ENCODE measurements at places on chromosomes 3 and 15.

DNA sequence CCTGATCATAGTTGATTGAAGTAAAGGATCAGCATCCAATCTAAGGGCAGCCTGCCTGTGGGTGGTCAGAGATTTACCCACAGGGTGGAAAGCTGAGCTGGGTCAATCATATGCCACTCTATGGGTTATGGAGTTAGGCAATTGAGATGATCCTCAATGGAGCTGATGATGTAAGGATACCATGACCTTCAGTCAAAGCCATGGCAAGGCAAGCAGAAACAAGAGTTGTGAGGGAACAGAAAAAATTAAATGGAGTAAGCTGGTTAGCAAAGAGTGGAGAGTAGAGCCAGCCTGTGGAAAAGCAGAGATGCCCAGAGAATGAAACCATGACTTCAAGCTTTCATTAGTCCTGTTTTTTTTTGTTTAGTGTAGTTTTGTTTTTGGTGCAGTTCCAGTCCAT, 5.7 kb upstream of the IQGAP1 start:
- DNase-seq: no peak

GRCh38 chr3:179932674-179933073, 104.1 kb downstream of the PEX5L start:
- no peak for DNase-seq

DNA sequence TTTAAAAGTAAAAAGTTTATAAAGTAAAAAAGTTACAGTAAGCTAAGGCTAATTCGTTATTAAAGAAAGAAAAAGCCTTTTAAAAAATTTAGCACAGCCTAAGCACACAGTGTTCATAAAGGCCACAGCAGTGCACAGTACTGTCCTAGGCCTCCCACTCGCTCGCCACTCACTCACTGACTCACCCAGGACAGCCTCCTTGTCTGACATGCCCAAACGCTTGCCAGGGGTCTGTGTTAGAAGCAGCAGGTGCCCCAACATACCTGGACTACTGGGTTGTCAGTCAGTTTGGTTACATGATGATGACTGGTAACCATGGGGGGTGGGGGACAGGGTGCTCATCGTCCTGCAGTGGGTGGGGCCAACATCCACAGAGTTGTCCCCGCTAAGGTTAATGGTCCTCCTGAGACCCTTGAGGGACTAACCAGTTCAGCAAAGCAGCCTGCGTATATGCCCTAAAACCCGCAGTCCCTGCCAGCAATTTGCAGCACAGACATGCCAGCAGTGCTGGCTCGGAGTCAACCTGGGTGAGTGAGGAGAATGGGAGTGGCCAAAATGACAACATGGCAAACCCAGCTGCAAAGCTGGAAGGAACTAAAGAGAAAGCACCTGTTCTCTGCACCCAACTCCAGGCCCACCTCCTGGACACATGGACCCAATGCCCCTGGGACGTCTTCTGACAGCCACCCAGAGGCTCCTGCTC, 49.2 kb downstream of the CYFIP1 start:
- DNase-seq: no peak

- DNase-seq: no peak
These were observed 26.8 kb upstream of the CSTA start for GRCh38 chr3:122298239-122298638.

DNA sequence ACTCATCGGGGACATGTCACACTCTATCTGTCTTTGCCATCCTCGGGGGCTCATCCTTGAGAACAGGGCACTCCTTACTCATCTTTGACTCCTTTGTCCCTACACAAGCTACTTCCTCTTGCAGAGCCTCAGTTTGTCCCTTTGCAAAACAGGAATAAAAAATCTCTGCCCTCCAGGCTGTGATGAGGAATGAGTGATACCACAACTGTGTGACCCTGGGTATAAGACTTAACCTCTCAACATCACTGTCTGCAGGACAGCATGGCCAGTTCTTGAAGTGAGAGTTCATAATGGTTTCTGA, 48.5 kb downstream of the IQSEC1 start:
- DNase-seq: no peak

DNA sequence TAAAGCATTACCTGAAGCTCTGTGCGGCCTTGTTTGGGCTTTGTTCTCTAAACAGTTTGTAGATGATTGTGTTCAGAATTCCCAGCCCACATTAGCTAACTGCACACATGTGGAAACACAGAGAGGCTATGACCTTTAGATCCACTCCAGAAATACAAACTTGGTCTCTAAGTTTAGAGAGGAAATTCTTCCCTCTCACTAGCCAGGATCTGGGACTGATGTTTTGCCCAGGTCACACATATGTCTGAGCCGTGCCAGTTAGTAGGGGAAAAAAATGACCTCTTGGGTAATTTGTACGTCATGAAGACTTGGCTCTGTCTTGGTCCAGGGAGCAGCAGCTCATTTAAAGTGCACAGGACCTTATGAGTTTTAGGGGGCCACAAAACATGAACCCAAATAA, 223.1 kb downstream of the RBMS3 start:
- DNase-seq: no peak

- DNase-seq: no peak
These were observed 33.4 kb downstream of the PRKCD start for GRCh38 chr3:53194210-53195065.

DNA sequence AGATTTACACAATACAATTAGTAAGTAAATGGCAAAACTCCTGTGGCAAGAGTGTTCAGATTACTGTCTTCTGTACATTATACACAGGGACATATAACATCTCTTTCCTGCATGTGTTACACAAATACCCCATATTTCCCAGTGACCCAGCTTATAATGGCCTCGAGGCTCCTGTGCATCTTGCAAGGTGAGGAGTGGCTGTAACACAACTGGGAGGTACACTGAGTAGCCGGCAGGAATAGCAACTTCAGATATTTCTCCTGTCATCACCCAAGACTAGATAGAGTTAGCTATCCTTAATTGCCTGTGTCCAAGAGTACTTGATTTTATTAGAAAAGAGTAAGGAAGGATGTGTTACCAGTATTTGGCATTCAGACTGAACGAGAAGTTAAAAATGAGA, 5.6 kb downstream of the GMPS start:
- DNase-seq: no peak

- DNase-seq: no peak
These were observed 62.5 kb downstream of the ARMC8 start for GRCh38 chr3:138249636-138250035.

- DNase-seq: no peak
These were observed 107.5 kb upstream of the MRPS22 start for GRCh38 chr3:139236336-139236735.

- no peak for DNase-seq
These were observed 69.4 kb upstream of the PRR23E start for GRCh38 chr3:127123533-127123932.

DNA sequence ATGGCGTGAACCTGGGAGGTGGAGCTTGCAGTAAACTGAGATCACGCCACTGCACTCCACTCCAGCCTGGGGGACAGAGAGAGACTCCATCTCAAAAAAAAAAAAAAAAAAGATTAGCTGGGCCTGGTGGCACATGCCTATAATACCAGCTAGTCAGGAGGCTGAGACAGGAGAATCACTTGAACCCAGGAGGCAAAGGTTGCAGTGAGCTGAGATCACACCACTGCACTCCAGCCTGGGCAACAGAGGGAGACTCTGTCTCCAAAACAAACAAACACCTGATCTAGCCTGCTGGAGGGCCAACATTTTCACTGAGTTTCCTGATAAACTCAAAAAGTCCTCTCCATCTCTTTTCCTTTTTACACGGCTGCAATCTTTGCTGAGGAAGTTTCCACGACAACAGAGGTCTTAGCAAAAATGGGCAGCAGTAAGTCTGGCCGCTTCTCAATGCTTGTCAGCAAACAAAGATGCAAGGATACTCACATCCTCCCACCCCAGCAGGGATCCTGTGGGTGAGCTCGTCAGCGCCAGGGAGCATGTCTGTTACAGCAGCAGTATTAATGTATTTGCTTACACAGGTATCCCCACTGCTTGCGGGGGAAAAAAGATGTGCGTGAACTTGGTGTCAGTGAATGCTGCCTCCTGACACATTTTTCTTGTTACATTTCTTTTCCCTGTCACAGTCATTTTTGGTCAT, 21.0 kb upstream of the CCDC174 start:
- no peak for DNase-seq

GRCh38 chr3:168604767-168605166, 509.0 kb upstream of the GOLIM4 start:
- DNase-seq: no peak

DNA sequence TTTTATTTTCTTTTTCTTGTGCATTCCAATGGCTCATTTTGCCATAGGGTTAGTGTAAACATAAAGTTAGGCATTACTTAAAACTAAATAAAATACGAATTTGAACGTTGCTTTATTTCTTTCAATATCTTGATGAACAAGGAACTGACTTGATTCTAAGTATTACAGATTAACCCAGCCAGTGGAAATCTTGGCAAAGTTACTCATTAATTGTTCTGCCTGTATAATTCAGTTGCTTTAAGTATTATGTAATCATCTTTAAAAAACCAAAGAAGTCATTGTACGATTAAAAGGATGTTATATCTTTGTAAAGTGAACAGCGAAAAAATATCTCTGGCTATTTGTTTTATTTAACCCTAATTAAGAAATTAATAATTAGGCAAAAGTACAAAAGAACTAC, 737.9 kb upstream of the BCHE start:
- DNase-seq: no peak

DNA sequence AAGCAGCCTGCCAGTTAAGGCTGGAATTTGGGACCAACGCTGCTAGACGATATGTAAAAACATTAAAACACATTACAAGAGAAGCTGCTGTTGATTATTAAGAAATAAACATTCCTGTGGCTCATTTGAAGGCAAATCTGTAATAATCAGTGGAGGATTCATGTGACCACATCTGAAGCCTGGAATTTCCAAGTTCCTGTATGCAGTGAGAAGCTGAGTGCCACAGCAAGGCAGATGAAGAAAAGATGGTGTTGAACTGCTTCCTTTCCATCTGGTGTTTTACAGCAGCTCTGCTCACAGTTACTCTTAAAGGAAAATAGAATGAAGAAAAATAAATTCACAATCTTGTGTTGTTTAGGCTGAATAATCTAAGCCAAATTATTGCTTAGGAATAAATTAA, 139.3 kb upstream of the ROBO2 start:
- DNase-seq: no peak

GRCh38 chr3:62368705-62369475, 4.5 kb downstream of the FEZF2 start:
- no peak for DNase-seq

DNA sequence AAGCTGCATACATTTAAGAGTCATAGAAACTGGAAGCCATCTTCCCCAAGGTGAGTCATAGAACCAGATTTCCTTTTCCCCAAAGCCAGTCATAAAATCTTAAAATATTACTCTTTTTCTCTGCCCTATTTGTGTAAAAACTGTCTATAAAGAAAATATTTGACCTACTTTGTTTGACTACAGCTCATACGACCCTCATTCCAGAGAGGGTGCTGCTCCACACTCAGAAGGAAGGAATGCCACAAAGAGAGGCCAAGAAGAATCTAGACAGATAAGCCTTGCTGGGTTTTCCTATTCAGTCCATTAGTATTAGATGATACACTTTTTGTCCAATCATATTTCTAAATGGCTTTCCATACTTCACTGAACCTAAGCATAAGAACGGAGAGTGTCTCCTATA, 671.6 kb upstream of the SGO1 start:
- DNase-seq: no peak

DNA sequence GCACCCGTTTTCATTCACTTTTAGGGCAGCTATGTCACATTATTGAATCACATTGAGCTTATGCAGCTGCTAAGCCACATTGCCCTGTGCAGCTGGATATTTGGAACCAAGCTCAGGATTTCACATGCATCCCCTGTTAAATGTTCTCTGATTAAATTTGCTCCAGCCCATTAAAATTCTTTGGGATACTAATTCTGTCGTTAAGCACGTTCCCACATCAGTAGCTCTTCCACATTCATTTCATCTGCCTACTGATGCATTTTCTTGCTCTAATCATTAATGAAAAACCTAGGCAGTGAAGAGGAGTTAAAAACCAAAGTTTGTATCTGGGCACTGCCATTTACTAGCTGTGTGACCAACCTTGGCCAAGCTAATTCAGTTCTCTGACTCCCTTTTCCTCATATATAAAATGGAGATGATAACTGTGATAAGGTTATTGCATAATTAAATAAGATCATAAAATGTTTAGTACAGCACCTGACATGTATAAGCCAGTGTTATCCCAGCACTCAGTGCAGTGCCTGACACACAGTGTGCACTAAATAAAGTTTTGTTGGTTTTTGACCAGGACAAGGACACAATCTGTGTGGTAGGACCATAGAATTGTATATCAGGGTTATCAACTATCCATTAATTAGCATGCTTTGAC, 222.2 kb upstream of the ATP11B start:
- no peak for DNase-seq

DNA sequence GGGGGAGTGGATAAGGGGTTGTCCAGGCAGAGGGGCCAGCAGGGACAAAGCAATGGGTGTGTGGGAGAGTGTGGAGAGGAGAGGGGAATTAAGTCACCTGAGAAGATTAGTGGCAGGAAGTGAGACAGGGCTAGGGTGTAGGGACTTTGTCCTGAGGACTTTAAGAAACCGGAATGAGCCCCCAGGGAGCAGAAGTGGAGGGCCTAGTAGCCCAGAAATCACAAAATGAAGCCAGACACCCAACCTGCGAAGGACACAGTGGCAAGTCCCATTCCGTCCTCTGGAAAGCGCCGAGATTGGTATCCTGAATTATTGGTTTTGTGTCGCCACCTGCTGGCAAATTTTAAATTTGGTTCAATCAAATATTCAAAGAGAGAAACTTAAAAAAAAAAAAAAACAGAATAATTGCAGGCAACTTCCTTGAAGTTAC, 78.0 kb upstream of the SLC25A36 start:
- DNase-seq: no peak

- no peak for DNase-seq
These were observed 95.7 kb downstream of the PLXNA1 start for GRCh38 chr3:127078626-127079025.

GRCh38 chr15:77548589-77549557, 83.8 kb downstream of the LINGO1 start:
- DNase-seq: no peak

DNA sequence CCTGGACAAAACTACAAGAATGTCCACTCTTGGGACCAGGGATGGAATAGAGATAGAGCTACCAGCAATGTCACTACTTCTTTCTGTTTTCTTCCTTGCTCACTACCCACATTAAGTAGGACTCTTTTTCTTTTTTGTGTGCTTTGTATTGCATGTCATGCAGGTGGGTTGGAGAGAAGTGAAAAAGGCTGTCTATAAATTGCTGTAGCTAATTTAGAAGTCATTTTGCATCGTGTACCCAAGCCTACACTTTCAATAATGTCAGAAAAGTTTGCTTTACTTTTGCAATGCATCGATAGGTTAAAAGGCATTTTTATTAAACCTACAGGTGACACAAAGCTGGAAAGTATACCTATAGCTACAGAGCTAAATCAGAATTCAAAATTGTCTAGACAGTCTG, 58.9 kb downstream of the GTF2E1 start:
- no peak for DNase-seq

- no peak for DNase-seq
These were observed 6.5 kb upstream of the LZTFL1 start for GRCh38 chr3:45848392-45848791.
